ENCODE measurements at places on chromosomes 1 and 21.

DNA sequence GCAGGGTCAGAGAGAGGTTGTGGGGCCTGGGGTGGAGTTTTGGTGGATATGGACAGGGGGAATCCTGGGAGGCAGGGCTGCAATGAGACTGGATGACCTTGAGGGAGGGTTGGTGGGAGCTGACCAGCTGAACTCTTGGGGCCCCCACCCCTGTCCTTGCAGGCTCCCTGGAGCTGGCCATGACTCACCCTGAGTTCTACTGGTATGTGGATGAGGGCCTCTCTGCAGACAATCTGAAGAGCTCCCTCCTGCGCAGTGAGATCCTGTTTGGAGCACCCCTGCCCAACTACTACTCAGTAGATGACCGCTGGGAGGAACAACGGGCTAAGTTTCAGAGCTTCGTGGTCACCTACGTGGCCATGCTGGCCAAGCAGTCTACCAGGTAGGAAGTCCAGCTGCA is 23.6 kb downstream of the DISP3 start:
- DNase-seq: no peak

GRCh38 chr1:213457186-213457585 is 406.1 kb downstream of the RPS6KC1 start:
- DNase-seq: no peak

DNA sequence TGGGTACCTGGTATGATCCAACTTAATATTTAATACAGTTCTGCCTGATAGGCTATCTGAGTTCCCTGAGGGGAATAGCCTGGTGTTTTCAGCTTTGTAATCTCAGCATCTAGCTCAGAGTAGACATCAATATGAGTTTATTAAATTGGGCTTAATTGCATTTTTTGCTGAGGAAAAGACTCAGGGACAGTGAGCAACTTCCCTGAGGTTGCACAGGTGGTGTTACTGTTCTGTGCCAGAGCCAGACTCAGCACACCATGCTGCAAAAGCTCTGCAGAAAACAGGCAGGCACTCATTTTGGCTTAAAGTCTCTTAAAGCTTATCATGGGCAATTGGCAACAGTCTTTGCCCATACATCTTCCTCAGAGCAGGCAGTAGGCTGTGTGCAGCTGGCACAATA is 90.5 kb upstream of the JUN start:
- no peak for DNase-seq

GRCh38 chr1:13807209-13807608 is 107.2 kb downstream of the PRDM2 start:
- no peak for DNase-seq

- DNase-seq: no peak
These were observed 152.1 kb upstream of the USP24 start for GRCh38 chr1:55367273-55367672.

GRCh38 chr1:18411820-18412641 is 68.7 kb upstream of the KLHDC7A start:
- DNase-seq: no peak

DNA sequence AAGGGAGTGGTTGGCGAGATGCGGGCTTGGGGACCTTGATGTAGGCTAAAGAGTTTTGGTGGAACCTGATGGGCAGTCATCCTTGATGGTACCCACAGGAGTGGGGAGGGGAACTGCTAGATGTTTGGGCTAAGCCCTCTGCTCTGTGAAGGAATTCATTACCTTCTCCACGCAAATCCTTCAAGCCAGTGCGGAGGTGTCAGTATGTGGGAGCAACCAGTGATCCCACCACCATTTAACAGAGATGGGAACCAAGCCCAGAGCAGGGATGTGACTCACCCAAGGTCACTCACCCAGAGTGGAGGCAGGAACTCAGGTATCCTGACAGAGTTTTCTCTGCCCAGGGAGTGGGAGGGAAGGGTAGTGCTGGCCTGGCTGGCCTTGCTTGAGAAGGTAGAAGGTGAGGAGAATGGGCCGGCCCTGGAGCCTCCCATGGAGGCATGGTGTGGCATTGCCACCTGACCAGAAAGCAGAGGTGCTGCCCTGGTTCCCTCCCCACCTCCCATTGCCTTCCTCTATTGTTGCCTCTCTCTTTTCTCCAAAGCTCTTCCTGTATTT is 51.2 kb upstream of the STUM start:
- DNase-seq: no peak

- DNase-seq: no peak
These were observed 29.5 kb downstream of the AZIN2 start for GRCh38 chr1:33110477-33110876.

DNA sequence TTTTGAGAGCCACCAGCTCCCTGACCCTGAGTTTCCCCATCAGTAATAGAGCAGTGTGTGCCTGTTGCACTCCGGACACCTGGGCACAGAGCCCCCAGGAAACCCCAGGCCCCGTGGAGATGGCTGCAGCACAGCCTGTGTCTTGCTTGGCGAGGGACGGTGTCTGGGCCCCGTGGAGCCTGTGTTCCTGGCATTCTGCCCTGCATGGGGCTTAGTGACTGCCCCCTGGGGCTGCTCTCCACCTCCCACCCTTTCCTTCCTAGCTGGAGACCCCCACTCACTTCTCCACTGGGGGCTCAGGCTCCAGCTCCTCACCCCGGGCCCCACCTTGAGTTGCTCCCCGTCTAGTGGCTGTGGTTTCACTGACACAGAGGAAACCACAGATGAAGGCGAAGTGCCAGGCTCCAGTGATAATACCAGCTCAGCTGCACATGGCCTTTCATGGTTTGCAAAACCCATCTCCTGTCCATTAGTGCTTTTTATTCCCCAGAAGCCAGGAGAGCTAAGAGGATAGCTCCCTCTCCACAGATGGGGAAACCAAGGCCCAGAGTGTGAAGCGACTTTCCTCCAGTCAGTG is 39.4 kb downstream of the DMRTB1 start:
- no peak for DNase-seq

DNA sequence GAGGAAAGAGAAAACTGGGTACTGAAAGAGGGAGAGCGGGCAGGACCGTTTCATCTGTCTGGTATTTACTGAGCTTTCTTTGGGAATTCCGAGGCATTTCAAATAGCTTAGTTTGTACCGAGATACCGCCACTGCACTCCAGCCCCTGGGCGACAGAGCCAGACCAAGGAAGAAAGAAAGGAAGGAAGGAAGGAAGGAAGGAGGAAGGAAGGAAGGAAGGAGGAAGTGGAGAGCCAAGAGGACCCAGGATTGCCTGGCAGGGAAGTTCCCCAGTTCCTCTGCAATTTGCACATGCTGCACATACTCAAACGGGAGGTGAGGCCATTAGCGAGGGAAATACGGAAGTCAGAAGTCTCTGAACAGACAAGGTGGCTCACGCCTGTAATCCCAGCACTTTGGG is 961 bp upstream of the FUCA1 start:
- DNase-seq: no peak

DNA sequence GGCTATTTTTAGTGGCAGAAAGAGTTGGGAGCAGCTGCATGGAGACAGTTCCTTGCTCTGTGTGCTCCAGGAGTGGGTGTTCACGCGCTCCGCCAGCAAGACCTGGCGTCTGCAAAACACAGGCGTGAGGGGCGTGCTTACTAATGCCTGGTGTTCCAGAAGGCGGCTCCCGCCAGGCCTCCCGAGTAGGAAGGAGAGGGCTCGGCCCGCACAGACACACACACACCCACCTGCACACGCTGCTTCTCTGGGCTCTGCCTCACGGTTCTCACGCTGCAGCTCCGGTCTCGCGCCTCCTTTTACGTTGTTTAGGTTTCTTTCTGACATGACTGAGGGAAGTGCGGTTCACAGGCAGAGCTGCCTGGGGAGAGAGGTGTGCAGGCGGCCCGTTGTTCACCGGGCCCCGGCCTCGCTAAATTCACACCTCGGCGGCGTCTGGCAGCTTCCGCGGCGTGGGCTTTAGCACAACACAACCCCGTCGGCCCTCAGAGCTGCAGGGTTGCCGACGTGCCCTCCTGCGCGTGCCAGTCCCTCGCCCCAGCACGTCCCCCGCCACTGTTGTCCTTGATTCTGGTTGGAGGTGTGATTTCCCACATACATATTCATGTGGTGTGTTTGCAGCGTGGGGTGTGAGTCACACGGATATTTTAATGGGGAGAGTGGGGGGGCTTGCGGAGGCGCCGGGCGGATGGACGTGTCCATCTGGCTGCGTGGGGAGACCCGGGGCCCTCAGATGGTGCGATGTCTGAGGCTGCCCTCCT is 77.0 kb downstream of the SKI start:
- DNase-seq: no peak

DNA sequence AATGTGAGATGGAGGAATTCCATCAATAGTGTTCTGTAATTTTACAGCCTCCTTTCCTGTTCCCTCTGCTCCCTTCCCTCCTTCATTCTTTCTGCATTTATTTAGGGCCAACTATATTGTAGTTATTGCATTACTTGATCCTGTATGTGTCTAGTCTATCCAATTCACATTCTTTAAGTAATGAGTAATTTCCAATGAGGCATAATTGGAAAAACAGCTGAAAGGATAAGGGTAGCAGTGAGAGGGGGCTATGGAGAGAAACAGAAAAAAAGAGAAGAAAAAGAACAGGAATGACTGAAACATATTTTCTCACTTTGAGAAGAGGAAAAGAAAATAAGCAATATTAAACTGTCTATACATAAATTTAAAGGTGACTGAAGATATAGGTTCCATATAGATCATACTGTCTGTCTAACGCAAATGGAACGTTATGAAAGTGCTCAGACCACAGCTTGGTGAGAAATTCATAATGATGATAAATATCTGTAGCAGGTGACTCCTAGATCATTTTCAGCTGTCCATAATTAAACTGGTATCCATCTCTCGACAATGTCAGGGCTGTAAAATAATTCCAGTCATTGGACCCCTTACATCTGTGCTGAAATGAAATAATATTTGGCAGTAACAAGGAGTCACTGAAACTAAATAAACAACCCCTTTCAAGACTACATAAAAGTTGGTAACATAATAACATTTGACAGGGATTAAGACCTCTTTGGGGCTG is 61.8 kb downstream of the SPAG17 start:
- no peak for DNase-seq

- DNase-seq: no peak
These were observed 85.8 kb downstream of the ADARB1 start for GRCh38 chr21:45160198-45160597.

DNA sequence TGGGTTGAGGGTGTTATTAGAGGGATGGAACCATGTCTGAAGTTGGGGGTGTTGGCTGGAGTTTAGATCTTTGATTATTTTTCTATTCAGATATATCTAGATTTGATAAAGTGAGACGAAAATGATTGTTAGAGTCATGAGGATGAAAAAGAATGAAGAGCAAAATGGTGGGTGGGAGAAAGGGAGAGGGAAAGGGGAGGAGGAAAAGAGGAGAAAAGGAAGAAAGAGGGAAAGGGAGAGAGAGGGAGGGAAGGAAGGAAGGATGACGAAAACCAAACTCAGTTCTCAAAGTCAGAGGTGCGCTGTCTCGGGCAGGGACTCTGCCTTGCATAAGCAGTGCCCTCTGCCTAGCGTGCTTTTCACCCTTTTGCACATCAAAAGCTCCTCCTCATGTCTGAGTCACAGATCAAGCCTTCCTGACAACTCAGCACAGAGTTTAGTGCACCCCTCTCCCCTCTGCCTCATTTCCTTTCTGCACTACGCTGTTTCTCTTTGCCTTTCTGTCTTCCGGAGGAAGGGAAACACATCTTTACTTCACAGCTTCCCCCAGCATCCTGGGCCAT is 225.8 kb upstream of the PROX1 start:
- DNase-seq: peak; percentile 60

- no peak for DNase-seq
These were observed 185.9 kb downstream of the GREM2 start for GRCh38 chr1:240426051-240426450.

DNA sequence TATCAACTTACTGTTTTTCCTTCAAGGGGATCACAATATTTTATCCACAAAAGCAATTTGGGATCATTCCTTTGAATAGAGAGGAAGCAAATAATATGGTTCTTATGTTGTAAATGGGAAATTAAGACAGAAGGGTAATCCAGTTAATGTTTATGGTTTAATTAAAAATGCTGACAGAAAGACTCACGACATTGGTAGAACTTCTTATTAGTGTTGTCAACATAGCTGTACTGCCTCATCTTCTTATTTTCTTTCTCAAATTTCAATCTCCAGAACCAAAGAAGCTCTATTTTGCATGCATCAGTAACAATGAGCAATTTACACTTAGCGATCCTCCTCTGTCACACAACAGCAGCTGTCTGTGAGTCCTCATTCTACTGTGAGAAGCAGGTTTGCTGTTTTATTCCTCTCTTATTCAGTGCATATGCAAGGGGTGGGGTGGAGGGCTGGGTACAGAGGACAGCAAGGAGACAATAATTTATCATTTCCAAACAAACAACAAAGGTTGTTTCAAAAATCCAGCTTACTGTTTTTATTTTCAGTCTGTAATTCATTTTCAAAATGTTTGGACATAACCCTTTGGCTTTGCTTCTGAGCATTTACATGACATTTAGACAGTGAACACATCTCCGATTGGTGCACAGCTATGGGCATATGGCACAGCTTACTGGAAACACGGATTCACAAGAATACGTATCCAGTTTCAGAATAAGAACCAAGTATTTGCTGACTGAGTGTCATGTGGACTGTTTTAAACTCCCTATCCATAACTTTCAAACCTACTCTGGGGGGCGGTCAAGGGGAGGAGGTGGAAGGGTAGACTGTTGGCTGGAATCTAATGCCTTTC is 335.9 kb downstream of the RGS7 start:
- no peak for DNase-seq

DNA sequence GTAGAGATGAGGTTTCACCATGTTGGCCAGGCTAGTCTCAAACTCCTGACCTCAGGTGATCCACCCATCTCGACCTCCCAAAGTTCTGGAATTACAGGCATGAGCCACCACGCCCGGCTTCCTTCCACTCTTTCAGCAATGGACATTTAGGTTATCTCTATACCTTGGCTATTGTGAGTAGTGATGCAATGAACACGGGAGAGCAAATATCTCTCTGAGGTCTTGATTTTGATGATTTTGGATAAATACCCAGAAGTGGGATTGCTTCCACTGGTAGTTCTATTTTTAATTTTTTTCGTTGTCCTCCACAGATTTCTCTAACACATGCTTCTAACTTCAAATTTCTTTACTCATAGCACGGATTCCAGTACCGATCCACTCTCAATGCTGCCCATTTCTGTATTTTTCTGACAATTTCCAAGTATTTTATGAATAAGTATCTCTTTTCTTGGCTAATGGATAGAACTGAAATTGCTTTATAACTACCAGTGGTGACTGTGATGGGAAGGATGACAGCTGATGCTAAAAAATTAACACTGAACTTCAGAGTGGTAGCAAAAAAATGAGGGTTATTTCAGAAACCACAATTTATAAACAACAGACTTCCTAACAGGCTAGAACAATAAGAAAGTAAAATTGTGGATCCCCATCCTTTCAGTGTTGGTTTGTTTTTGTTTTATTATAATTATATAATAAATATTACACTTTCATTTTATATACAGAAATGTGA is 327.5 kb upstream of the RUNX1 start:
- DNase-seq: no peak

GRCh38 chr1:41109310-41110197 is 88.0 kb upstream of the SLFNL1 start:
- DNase-seq: no peak

GRCh38 chr1:109534307-109534858 is 5.3 kb upstream of the GPR61 start:
- no peak for DNase-seq

DNA sequence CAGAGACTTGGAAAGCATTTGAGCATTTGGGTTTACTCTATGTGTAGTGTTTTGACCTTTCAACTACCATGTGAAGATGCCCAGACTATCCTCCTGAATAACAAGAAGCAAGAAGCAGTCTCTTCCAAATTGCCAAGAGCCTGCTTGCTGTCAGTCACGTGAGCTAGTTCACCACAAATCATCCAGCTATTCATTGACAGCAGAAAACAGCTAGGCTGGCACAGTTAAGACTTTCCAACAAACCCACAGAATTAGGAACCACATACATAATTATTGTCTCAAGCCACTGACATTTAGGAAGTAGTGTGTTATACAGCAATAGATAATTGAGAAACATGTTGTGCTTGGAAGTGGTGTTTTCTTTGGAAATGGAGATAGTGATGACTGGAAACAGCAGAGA is 1652.0 kb downstream of the NCAM2 start:
- DNase-seq: no peak
